ENCODE measurements at places on chromosomes 13 and 19. TPM values are rescaled to one million over a fixed set of nuclear protein-coding genes. Genes with fewer than 3 reads are reported as not detected.

The UHRF1 gene
- 47.7 TPM for total RNA-seq

The POGLUT2 gene
- total RNA-seq: 20.9 TPM

The PROZ gene
- not detected for total RNA-seq

The UQCR11 gene
- total RNA-seq: 32.0 TPM

The IGFL1 gene
- total RNA-seq: not detected

The ZNF66 gene
- 6.0 TPM for total RNA-seq

All from thoracic aorta endothelial cell (primary cell).